Ecto neural progenitor cell (in vitro differentiated cells): ENCODE measurements at places on chromosomes 4 and X.

DNA sequence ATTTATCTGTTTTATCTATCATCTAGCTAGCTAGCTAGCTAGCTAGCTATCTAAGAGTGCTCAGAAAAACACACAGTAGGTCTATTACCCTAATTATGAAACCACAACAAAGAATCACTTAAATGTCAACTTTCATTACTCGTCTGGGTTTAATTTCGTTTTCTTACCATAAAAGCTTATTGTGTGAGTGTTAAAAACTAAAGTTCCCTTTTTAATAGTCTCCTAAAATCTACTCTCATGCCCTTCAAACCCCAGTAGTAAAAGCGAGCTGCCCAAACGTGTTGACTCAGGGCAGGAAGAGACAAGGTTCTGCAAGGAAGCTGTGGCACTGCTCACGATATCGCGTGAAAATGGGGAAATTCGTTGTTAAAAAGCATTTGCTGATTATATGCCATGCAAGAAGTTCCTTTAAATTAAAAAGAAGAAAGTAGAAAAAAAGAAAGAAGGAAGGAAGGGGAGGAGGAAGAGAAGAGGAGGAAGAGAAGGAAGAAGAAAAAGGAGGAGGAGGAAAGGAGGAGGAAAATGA is 595 bp downstream of the MBNL3 start:
- DNase-seq, result no peak

DNA sequence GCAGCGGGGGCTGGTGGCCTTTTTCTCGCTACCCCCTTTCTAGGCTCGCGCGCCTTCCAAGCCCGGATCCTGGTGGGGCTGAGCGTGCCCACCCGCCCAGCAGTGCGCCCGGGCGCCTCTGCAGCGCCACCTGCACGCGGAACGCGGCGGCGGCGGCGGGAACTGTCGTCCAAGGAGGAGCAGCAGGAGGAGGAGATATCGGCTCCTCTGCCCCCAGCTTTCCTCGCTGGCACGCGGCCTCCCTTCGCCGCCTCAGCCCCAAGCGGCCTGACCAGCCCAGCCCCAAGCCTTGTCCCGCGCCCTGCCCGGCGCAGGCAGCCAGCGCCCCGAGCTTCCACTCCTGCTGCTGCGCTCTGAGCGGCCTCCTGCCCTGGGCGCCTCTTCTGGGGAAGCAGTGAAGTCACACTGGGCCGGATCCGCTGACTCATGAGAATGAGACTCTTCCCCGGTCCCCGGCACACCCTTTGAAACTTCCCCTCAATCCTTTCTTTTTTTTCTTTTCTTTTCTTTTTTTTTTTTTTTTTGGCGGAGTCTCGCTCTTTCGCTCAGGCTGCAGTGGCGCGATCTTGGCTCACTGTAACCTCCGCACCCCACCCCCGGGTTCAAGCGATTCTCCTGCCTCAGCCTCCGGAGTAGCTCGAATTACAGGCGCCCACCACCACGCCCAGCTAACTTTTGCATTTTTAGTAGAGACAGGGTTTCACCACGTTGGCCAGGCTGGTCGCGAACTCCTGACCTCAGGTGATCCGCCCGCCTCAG is 10.6 kb upstream of the ELF4 start:
- peak; percentile 82 for DNase-seq

GRCh38 chr4:139940600-139940999 is 213.4 kb downstream of the MAML3 start:
- no peak for DNase-seq

DNA sequence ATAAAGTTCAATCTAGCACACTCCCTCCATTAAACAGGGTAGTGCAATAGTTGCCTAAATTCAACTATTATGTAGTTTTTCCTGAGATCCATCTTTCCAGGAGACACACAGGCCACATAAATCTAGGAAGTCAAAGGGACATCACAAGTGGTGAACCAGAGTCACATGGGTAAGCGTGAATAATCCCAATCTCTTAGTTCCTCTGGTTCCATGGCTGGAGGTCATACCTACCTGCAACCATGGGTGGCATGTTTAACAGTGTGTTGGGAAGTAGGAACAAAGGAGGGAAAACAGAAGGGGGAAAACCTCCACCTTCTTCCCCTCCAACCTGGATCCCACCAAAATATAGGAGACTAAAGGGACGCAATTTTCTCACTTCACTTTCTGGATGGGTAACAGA is 2651.6 kb downstream of the ARAP2 start:
- DNase-seq, result no peak

DNA sequence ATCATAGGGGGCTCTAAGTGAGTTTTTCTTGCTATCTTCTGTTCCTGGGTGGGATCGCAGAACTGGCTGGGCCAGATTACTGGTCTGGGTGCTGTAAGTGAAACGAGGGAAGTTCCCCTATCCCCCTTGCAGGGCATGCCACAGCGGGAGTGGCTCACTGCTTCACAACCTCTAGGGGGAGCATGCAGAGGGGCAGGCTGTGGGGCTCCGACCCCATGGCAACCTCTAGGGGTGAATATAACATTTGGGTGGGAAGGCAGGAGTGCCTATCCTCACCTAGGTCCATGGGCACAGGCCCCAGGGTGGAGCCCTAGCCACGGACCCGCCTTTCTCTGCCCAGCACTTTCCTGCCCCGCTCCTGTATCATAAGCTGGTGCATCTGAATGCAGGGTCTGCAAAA is 1.7 kb upstream of the RRAGB start:
- no peak for DNase-seq

DNA sequence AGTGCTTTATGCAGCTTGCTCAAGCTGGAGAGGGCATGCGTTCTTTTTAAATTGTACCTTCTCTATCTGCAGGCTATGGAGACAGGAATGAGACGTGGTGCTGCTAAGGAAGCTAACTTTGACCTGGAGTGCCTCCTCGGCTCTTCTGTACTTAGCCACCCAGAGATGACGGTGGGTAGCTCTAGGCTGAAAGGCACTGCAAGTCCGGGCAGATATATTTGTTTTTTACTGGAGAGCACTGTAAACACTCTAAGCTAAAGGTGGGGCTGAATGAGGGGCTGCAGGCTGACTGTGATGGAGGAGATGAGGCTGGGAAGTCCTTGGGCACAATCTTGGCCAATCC is 12.1 kb downstream of the ELF4 start:
- DNase-seq, result no peak

- DNase-seq, result no peak
Observed at GRCh38 chr4:70008771-70009170, 13.0 kb downstream of the STATH start.
